ENCODE measurements at places on chromosomes 4 and X.

DNA sequence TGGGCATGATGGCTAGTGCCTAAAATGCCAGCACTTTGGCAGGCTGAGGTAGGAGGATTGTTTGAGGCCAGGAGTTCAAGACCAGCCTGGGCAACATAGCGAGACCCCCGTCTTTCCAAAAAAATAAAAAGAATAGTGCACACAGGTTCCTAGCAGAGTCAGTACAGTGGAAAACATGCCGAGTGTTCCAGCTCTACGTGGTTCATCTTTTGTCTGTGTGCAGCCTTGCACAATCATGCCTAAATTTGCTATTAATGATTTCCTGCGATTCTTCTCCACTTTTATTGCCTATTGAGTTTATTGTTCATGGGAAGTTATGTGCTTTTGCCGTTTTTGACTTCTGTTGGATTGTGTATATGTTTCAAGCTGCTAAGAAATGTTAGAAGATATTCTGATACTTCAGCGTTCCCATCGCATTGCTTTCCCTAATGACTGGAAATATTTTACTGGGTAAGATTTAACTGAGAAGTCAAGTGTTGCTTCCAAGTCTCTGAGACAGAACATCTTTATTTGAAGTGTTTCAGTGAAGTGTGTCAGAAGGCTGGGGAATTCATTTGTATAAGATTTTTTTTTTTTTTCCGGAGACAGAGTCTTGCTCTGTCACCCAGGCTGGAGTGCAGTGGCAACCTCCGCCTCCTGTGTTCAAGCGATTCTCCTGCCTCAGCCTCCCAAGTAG is 11.3 kb downstream of the DOCK11 start:
- no peak for DNase-seq

GRCh38 chr4:94691552-94691951 is 66.2 kb upstream of the BMPR1B start:
- no peak for DNase-seq

- no peak for DNase-seq
Observed at GRCh38 chr4:122963216-122963615, 40.8 kb upstream of the NUDT6 start.

DNA sequence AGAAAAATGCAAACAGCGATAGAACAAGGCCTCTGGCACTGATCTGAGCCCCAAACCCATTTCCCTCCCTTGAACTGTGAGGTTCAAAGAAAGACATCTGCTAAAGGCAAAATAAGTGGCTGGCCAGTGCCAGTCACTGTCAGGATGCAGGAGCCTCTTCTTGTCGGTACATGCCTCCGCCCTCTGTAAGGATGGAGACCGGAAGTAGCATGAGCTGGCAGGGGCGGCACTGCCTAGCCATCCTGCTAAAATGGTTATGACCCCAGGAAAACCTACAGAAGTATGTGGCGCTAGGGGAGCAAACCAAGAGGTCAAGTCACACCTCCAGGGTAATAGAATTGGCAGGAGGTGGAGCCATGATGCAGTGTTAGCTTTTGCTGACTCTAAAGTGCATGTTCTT is 180.3 kb downstream of the DCLK2 start:
- no peak for DNase-seq

- no peak for DNase-seq
Observed at GRCh38 chr4:112647785-112648184, 10.8 kb downstream of the LARP7 start.

DNA sequence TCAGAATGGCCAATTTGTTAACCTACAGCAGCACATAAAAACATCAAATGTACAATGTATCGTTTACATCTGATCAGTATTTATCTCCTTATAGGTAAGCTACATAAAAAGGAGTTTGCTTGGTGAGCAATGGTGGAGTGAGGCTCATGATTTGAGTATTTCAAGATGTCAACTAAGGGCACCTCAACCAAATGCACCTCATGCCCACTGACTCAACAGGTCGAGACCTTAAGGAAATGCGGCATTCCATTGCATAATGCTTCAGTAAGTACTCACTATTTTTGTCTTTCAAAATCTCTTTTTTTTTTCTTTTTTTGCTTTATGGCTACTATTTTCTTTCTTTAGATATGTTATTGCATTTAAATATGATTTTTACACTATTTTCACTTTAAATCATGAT is 181.0 kb upstream of the TLL1 start:
- no peak for DNase-seq

DNA sequence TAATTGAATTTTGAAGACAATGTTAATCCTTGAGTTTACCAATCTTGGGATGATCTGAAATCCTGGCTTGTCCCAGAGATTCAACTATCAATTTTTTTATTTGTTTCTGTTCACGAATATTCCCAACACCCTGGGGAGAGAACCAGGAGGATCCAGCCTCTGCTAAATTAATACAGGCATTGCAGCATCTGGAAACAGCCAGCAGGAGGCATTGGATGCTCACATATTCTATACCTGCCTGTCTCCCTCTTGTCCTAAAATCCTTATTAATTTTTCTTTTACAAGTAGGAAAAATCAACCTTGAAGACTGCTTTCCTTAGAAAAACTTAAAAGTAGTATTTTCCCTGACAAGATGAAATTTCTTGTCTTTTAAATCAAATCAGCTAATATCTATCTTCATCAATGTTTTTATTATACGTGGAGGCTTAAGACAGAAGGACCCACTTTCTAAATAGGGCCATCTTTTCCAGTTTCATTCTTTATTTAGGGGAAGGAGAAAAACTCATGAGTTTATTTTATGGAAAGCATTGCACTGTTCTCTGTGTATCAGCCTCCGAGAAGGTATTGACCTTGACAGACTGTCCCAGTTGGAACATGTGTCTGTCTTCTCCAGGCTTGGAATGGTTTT is 102.4 kb downstream of the CLNK start:
- DNase-seq, result no peak

DNA sequence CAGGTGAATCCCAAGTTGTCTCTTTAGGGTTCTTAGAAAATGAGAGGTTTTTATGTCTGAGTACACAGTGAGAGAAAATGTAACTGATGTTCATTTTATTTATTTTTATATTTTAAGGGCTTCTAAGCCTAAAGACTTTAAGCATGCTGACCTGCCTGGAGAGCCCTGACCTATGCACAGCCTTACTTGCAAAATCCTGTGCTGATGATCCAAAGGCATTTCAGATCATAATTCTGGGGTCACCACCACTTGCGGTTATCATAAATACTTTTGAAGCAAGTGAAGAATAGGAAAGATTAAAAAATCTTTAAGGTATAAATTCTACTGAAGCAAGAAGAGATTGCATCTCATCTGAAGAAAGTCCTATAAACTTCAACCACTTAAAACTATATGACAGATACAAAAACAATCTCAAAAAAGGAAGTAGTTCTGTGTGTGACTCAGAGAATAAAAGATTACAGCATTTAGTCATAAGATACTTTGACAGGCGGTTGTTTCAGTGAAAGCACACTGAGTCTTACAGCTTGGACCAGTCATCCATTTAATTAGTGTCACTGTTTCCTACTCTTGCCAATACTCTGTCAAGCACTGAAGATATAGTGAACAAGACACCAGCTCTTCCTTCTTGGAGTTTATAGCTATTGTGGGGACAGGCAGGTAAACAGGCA is 245.2 kb upstream of the DIPK2B start:
- no peak for DNase-seq

- no peak for DNase-seq
Observed at GRCh38 chrX:10854594-10854993, 234.2 kb upstream of the MID1 start.
